ENCODE measurements at places on chromosomes 5 and 9. TPM values are rescaled to one million over a fixed set of nuclear protein-coding genes. Genes with fewer than 3 reads are reported as not detected.

Gene APBA1
- total RNA-seq: 2.8 TPM

Gene RAPGEF1
- total RNA-seq: 147 TPM

GRCh38 chr9:136244969-136245218, 718 bp downstream of the QSOX2 start:
- peak overlapping the region; percentile 82 for H3K27ac ChIP-seq
- peaks cover 23% of the 10 kb centered on the region for H3K36me3 ChIP-seq
- peaks cover 28% of the 10 kb centered on the region for H3K4me1 ChIP-seq
- ATAC-seq: no peak

GRCh38 chr5:178632285-178632684, 5.4 kb upstream of the CLK4 start:
- no peak for ATAC-seq
- H3K4me1 ChIP-seq: no peaks in the 10 kb centered on the region
- no peaks in the 10 kb centered on the region for H3K36me3 ChIP-seq
- H3K27me3 ChIP-seq: no peaks in the 10 kb centered on the region
- H3K27ac ChIP-seq: no peak overlapping the region
- no peak overlapping the region for H3K4me3 ChIP-seq

GRCh38 chr9:100352201-100352726, 478 bp downstream of the TEX10 start:
- peaks cover 29% of the 10 kb centered on the region for H3K36me3 ChIP-seq
- H3K27ac ChIP-seq: peak overlapping the region; percentile 92
- H3K4me1 ChIP-seq: peaks cover 19% of the 10 kb centered on the region
- ATAC-seq: peak; percentile 51
- no peaks in the 10 kb centered on the region for H3K27me3 ChIP-seq
- peak overlapping the region; percentile 98 for H3K4me3 ChIP-seq

DNA sequence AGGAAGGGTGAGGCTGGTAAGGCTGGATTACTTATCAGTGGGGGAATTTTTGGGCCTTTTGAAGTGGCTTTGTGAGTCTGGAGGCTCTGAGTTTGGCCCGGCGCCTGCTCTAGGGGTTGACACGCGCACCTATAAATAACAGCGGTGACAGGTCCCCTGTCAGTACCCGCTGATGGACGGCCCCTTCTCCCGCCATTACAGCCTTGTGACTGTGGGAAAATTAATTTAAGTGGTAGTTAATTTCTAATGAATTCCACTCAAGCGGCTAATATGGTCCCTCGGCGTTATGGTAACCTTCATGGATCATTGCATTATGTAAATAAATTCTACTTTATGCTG, 16.5 kb downstream of the MRPL36 start:
- no peaks in the 10 kb centered on the region for H3K27me3 ChIP-seq
- H3K36me3 ChIP-seq: no peaks in the 10 kb centered on the region
- no peak overlapping the region for H3K27ac ChIP-seq
- no peak overlapping the region for H3K4me3 ChIP-seq

Data from activated T-helper 17 cell treated with anti-CD3 and anti-CD28 coated beads, Interleukin-2, amount 50 U/mL, for 72 hours (primary cell).